CD4-positive, alpha-beta T cell treated with Interleukin-17A for 1 hour (primary cell): ENCODE measurements at places on chromosomes 4 and X.
A peak's percentile ranks its signal among the peaks of the same experiment; 100 is the strongest.

DNA sequence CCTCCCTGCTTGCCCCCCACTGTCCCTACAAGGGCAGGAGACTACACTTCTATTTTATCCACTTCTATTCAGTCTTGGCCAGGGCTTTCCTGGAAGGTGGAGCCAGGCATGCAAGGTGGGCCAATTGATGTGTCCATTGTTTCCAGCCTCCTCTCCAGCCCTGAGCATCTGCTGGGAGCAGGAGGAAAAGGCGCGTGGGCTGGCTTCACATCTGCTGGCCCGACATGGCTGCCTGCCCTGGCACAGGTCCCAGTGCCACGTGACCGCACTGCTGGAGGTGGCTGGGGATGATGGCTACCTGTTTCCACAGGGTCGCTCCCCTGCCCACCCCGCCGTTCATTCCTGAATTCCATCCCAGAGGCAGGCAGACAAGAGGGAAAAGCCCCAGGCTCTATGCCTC is 247.7 kb downstream of the AFAP1 start:
- no peak for DNase-seq

- no peak for DNase-seq
Measured at GRCh38 chr4:113302051-113302450, 252.6 kb downstream of the ANK2 start.

DNA sequence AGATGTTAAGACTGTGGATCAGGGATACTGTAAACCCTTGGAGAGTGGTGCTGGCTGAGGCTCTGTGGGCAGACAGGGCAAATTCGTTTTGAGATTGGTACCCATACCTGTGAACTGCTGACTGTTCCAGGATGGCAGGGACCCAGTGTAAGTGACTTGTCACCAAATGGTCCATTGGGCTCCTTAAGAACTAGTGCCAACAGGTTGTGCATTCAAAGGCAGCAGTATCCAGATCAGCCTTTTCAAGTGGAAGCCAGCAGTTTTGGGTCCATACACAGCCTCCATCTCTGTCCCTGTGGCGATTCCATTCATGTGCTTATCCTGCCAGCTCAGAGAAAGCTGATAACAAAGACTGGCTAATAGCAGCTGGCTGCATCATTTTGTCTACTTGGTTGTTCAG is 84.0 kb upstream of the SCOC start:
- DNase-seq = no peak

DNA sequence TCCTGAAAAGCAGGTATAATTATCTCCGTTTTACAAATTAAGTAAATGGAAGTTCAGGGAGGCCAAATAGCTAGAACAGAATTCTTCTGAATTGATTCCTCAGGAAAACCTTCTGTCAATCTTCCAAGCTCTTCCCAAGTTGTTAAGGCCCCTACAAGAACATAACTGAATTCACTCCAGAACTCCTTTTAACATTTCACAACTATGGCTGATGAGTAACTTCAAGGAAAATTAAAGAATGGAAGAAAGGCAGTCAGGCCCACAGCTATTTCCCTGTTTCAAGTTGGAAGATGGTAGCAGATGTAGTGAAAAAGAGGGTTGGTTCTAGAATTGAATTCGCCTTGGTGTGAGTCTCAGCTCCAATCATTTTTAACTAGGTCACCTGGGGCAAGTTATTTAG is 15.9 kb downstream of the SETD7 start:
- DNase-seq = no peak

- DNase-seq = no peak
Measured at GRCh38 chr4:109216085-109216696, 86.3 kb downstream of the COL25A1 start.

DNA sequence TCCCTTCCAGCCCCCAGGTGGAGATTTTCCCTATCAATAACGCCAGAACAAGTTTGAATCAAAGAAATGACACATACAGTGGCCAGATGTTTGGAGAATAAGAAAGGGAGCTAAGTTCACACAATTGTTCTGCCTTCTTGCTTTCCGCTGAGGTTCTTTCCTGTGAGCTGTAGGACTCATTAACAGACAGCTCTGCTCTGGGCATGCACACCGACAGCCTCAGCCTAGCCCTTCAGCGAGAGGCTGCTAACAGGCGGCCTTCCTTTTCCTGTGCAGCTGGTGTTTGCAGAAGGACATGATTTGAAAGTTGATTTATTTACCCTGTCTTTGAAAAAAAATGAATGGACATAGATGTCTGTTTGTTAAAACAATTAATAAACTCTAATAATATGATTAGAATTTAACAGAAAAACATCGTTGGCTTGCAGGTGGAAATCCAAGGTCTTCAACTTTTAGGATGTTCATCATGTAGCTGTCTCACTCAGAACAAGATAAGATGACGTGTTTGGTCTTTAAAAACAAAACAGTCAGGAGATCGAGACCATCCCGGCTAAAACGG is 183.3 kb downstream of the KDR start:
- peak; percentile 41 for DNase-seq

- no peak for DNase-seq
Measured at GRCh38 chrX:119971184-119971583, 27.6 kb upstream of the NKAP start.

GRCh38 chrX:74349387-74349786 is 45.4 kb downstream of the ZCCHC13 start:
- DNase-seq = no peak

DNA sequence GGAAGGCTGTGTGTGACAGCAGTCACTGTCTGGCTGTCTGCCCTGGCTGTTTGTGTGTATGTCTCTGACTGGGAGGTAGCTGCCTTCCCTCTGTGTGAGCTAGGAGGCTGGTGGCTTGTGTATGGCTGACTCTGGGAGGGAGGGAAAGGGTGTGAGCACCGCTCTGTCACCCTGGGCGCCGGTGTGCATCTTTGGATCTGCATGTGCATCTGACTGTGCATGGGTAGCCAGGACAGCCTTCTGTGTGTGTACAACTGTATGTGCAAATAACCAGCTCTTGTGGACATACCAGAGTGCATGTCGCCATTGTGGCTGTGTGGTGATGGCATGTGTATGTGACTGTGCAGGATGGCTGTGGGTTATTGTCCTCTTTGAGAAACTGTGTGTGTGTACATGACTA is 7.4 kb upstream of the ERAS start:
- DNase-seq = no peak
